CD4-positive, alpha-beta T cell treated with Interleukin-15 for 1 hour (primary cell): ENCODE measurements at places on chromosomes 4 and X.

- no peak for DNase-seq
These were observed 248.7 kb downstream of the CAMK2D start for GRCh38 chr4:113512880-113513279.

DNA sequence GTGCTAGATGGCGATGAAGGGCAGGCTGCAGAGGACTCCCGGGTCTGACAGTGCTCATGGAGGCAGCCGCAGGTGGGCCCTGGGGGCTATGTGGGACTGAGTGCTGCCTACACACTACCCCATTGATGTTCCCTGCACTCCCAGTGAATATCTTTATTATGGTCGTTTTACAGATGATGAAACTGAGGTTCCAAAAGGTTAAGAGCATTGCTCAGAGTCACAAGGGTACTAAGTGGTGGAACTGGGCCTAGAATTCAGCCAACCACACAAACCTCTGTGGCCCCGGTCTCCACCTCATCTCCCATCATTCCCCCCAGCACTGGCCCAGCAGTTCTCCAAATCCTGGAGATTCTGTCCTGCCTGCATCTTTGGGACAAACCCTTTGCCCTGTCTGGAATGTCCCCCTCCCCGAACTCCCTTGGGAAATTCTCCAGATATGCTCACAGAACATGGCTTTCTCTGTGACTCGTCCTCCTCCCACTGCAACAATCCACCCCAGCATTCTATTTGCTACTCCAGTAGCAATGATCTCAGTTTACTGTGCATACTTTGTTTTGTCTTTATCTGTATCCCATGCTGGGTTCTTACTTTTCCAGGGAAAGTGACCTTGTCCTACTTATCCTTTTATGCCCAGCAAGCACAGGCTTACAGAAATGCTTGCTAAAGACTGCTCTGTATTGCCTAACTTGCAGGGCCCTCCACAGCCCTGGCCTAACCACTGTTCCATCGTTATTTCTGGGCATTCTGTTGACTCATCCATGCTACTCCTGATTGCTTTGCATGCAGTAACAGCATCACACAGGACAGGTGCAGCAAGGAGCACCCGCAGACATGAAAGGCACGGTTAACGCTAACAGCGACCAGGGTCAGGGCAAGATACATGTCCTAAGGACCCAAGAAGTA, 14.0 kb downstream of the PNMA6F start:
- DNase-seq = no peak

GRCh38 chrX:40063555-40063954, 34.2 kb downstream of the BCOR start:
- no peak for DNase-seq

DNA sequence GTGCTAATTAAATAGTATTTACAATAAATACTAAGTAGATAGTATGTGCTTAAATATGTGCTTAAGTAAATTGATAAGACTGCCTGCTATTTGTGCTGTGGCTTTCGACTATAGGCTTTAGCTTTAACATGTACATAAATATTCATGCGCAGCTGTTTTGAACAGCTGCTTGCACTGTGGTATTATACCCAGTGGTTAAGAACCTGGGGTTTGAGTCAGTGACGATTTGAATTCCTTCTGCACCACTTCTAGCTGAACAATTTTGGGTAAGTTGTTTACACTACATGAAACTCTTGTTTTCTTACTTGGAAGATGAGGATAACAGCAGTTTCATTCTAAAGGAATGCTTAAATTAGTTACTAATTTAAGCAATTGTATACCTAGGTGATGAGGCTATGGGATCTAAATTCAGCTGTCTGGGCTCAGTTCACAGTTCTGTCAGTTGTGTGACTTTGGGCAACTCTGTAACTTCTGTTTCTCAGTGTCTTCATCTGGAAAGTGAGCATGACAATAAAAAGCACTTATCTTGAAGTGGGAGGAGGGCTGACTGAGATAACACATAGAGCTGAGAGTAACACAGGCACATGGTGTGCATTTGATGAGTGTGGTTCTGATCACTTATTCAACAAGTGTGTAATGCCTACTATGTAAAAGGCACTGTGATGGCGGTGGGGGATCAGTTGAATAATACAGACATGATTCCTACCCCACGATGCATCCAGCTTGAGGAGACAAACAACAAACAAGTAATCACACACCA, 37.0 kb downstream of the HPGDS start:
- no peak for DNase-seq
